ENCODE measurements at places on chromosomes 1 and 21.

- no peak for DNase-seq
Measured at GRCh38 chr21:41054018-41054578, 113.9 kb upstream of the BACE2 start.

- no peak for DNase-seq
Measured at GRCh38 chr1:247185667-247186066, 13.8 kb upstream of the ZNF124 start.

- no peak for DNase-seq
Measured at GRCh38 chr1:9600861-9601834, 12.4 kb downstream of the TMEM201 start.

DNA sequence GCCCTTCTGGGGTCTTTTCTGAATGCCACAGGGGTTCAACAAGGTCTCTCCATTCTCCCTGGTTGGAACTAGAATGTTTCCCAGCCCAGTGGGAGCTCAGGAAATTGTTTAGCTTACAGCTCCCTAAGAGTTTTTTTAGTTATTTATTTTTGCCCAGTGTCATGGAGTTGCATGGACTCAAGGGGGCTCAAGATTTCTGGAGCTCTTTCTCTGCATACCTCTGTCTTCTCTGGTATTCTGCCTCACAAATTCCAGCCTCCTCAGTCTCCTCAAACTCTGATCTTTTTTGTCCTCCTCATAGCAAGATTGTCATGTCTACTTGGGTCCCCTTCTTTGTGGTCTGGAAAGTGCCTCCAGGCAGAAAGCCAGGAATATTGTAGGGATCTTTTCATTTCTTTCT is 15.9 kb upstream of the PPP2R5A start:
- no peak for DNase-seq

GRCh38 chr21:45377325-45377709 is 27.6 kb upstream of the COL18A1 start:
- no peak for DNase-seq

DNA sequence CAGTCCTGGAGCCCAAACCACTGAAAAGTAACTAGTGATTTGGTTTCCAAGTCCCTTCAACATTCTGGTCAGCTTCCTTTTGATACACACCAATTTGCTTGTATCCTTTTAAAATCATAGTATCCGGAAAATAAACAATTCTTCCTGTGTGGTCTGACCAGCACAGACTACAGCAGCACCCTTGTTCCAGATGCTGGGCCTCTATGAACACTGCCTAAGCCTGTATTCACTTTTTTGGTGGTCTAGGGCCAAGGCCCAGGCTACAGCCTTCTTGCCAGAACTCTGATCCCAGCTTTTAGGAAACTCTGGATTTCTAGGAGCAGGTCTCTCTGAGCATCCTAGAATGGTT is 801 bp upstream of the DDAH1 start:
- no peak for DNase-seq

DNA sequence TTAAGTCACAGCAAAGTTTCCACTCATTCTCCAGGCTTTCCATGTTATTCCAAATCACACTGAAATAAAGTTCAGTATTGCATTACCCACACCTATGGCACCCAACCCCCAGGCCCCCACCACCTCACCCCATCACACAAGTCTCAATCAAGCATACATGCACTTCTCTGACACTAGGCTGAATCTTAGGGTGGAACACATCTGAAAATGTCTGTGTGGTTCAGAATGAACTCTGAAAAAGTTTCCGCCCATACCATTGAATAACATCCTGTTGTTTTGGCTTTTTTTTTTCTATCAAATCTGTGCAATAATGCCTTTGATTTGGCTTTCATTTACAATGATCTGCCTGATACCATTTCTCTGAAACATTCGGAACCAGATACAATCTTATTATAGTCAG is 25.8 kb upstream of the LRRC8C start:
- DNase-seq, result no peak

DNA sequence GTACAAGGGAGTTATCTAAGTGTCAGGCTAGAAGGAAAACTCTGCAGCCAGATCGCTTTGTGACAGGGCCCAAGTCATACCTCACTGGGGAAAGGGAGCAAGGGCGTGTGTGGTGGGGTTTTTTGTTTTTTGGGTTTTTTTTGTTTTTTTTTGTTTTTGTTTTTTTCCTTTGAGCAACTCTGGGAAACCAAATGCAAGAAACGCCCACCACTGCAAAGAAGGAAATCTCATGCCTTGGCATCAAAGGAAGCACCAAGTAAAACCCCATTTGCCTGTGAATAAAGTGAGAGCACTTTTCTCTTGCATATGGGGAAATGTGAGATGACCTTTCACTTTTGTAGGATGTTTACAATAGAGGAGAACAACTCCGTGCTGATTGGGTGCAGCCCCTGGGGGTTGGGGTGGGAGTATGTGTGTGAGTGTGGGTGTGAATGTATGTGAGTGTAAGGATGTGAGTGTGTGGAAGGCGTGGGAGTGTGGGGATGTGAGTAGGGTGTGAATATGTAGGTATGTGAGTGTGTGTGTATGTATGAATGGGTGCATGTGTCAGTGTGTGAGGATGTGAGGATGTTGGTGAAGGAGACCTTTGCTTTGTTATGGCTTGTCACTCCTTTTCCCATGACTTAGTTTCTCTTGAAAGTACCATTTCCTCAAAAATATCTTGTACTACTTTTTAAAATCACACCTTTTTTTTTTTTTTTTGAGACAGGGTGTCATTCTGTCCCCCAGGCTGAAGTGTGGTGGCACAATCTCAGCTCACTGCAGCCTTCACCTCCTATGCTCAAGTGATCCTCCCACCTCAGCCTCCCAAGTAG is 34.6 kb downstream of the IL12RB2 start:
- DNase-seq, result peak; percentile 50

- no peak for DNase-seq
Measured at GRCh38 chr21:44618504-44618903, 6.6 kb downstream of the KRTAP10-8 start.

DNA sequence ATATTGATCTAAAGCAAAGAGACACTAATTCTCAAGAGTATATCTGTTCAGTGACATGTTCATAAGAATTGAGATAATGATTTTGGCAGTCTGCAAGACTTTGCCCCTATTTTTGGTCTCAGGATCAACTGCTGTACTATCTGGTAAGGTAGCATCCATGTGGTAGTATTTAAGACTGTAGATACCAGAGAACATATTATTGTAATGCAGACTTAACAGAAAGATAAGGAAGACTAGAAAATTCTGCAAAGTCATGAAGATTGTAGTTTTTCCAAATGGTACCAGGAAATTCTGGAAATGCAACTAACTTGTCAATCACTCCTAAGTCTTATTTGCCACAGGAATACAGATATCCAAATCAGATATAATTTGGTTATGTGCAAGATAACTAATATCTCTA is 35.1 kb downstream of the RNF2 start:
- no peak for DNase-seq

GRCh38 chr1:151993734-151994496 is at the start of gene S100A10:
Gene S100A10 (minus strand): TSS chr1:151993859. CDS start chr1:151986230, 7,629 bp downstream.
- DNase-seq, result peak; percentile 81

DNA sequence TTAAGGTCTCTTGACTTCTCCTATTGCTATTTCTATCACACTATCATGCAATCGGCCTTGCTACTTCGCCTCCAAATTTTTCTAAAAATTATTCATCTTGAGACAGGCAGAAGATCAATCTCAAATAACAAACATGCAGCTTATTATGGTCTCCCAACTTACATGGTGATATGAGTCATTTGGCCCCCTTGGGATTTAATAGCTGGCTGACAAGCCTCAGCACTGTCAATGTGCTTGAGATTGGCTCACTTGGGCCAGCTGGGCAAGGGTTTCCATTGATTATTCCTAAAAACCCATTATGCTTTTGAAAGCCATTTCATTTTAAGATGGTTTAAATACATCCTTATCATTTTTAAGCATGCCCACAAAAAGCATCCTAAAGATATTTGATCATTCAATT is 224.5 kb upstream of the NFIA start:
- DNase-seq, result no peak

DNA sequence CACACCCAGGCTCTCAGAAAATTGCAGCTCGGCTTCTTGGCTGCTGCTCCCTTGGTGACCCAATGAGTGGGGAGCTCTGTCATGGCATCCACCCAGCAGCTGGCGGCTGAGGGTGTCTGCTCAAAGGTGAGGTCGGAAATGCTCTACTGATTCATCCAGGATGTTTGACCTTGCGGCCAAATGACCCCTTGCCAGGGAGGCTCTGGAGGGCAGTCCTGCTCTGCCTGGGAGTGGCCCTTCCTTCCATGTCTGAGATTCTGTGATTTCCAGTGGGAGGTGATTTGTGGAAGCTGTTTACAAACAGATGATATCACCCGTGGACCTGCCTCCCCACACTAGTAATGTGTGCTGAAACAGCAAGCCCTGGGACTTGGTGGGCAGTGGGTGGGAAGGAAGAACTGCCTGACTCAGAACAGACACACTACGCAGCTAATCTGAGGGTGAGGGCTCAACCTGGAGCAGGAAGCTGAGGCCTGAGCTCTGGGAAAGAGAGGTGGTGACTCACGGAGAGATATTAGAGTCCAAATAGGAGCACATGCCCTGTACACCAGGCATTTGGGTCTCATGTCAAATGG is 3.0 kb downstream of the CRCT1 start:
- no peak for DNase-seq

GRCh38 chr21:30990514-30991262 is 47.6 kb downstream of the KRTAP19-8 start:
- DNase-seq, result no peak

- no peak for DNase-seq
Measured at GRCh38 chr1:169090900-169091311, 15.6 kb upstream of the ATP1B1 start.

GRCh38 chr1:47709872-47710231 is 272.0 kb downstream of the FOXD2 start:
- DNase-seq, result no peak

DNA sequence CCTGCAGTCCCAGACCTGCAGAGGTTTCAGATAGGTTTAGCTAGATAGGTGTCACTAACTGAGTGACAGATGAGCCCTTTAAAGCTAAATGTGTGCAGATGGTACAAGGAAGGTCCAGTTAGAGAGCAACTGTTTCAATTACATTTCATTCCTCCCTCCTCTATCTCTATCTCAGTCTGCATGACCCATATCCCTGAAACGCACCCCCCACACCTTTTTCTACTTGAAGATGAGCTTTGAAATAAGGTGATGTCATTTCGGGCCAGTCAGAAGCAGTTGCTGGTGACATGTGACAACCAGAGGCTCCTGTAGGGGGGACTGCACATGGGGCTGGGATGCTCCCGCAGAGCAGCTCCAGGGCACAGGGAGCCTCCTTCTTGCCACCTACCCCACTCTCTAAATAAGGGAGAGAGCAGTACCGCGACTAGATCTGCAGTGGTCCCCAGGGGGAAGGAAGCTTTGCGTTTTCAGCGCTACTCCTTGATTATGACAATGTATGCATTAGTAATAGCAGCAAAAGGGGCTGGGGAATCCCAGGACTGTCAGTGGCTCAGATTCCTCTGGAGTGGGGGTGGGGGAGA is 4.3 kb downstream of the ATP8B2 start:
- DNase-seq, result peak; percentile 43

DNA sequence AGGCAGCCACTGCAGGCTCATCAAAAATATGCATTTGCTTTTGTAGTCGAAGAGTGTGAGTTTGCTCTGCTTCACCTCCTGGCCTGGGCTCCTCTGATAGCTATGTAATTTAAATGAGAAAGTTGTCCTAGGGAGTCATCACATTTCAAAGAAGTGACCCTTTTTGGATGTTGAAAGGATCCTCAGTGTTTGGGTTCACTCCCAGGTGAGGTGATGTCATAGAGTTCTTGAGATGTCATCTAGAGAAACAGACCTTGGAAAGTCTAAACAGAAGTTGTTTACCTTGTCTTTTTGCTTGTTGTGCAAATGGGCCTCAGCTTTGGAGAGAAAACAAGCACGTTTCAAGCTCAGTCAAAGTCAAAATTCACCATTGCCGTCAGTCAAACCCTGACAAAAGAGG is 92.0 kb upstream of the BARHL2 start:
- DNase-seq, result no peak

GRCh38 chr1:153688736-153689328 is 10.3 kb downstream of the NPR1 start:
- no peak for DNase-seq

DNA sequence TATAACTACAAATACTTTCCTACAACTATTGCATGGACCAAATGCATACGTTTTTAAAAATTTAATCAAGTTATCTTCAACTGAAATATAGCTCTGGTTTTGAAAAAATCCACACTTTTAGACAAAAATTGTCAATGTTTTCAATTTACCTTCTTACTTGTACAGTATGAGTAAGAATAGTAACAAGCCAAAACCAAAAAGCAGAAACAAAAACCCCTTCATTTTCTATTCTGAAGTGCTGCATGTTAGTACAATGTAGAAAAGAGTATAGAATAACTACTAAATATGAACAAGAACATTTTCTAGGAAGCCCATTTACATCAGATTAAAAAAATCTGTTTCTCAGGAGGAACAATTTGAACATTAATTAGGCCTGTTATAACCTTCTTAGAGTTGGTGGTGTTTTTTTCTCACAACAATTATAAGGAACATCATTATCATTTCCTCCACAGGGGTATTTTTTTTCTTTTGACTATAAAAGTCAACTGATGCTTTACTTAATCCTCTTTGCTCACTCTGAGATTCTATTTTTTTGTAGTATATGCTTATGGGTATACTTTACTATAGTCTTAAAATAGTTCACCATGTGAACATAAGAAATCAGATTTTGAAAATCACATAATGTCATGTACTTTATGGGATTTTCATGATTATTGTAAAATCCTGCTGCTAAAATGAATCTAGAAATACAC is 475.4 kb downstream of the PTBP2 start:
- no peak for DNase-seq

DNA sequence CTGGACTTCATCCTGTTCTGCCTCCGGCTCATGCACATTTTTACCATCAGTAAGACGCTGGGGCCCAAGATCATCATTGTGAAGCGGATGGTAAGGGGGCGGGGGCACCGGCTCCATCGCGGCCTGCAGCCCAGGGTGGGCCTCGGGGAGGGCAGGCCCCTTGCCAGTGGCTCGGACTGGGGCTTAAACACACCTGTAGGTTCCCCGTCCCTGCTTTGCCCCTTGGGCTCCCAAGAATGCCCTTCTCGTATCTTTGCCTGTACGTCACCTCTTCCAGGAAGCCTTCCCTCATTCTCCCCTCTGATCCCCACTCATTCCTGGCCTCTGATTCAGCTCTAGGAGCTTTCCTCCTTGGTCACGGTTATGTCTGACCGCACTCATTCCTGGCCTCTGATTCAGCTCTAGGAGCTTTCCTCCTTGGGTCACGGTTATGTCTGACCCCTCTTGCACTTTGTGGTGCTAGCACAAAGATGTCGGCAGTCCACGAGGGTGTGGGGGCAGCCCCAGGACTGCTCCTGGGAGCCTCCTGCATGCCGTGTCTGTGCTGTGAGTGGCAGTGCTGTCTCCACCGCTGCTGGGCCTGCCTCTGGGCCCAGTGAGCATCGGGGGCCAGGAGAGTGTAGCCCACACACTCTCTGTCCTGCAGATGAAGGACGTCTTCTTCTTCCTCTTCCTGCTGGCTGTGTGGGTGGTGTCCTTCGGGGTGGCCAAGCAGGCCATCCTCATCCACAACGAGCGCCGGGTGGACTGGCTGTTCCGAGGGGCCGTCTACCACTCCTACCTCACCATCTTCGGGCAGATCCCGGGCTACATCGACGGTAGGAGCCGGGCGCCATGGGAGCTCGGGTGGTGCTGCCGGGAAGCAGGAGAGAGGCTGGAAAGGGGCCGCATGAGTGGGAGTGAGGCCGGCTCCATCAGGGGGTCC is 49.1 kb upstream of the LRRC3 start:
- DNase-seq, result no peak

Data from activated naive CD8-positive, alpha-beta T cell treated with anti-CD3 and anti-CD28 coated beads for 36 hours (primary cell).